Hindlimb muscle (tissue), 1 donor: ENCODE measurements at places on chromosomes 12 and 14.

GRCh38 chr12:116613256-116613655 lies 54.1 kb downstream of the MAP1LC3B2 start:
- no peak for DNase-seq

DNA sequence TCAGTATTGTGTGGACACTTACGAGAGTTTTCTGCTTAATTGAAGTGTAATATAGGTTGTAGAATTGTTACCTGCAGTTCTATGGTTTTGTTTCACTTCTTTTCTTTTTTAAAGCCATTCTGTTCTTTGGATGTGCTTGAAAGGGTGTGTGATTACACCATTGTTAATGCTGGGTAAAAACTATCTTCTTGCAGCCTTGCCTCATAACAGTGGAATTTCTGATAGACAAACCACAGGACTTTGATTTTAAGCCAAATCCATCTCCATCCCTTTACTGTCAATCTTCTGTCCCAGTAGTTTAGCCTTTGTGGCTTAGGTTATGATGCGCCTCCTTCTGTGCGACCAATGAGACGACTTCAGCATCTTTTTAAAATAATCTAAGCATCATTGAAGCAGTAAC lies 182.3 kb downstream of the PELI2 start:
- no peak for DNase-seq

- no peak for DNase-seq
Measured at GRCh38 chr12:3170423-3171194, 93.4 kb downstream of the TSPAN9 start.

GRCh38 chr14:94005324-94006073 lies 8.4 kb downstream of the CCDC197 start:
- no peak for DNase-seq

- DNase-seq = no peak
Measured at GRCh38 chr12:89355243-89356068, 3.2 kb upstream of the DUSP6 start.

GRCh38 chr12:49693931-49694444 lies 13.2 kb downstream of the FMNL3 start:
- no peak for DNase-seq
